ENCODE measurements at places on chromosomes 2 and 18.

GRCh38 chr18:77572537-77572936 lies 322.9 kb downstream of the GALR1 start:
- DNase-seq, result no peak

GRCh38 chr2:28470759-28471158 lies 25.1 kb upstream of the PLB1 start:
- no peak for DNase-seq

DNA sequence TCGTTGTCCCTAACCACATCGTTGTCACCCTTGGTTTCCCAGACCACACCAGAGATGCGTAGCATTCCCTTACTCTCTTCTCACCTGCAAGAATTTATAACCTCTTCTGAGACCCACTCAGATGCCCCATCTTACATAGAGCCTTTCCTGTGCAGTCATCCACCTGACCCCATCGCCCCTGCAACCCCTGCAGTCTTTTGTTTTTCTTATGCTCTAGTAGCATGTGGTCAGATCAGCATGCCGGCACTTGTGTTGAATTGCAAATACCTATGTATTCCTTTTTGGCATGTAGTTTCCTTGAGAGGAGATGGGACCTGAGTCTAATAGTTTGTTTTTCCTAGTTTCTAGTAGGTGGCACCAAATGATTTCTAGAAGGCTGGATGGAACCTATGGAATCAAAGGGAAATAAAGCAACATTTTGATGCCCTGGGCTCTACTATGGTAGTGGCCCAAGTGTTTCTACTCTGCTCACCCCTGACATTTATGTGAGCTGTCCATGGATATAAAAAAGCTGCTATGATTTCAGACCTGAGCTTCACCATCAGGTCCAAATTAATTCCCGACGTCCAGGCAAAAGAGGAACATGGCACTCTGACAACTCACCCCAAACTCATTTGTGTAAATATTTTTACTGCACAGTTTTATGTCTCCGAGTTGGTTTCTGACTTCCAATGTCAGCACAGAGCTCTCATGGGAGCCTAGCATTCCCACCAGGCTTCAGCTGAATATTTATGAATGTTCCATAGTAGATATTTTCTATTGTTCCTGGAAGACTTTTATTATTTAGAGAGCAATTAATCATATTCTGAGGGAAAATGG lies 143.6 kb downstream of the RNF144A start:
- DNase-seq, result no peak

DNA sequence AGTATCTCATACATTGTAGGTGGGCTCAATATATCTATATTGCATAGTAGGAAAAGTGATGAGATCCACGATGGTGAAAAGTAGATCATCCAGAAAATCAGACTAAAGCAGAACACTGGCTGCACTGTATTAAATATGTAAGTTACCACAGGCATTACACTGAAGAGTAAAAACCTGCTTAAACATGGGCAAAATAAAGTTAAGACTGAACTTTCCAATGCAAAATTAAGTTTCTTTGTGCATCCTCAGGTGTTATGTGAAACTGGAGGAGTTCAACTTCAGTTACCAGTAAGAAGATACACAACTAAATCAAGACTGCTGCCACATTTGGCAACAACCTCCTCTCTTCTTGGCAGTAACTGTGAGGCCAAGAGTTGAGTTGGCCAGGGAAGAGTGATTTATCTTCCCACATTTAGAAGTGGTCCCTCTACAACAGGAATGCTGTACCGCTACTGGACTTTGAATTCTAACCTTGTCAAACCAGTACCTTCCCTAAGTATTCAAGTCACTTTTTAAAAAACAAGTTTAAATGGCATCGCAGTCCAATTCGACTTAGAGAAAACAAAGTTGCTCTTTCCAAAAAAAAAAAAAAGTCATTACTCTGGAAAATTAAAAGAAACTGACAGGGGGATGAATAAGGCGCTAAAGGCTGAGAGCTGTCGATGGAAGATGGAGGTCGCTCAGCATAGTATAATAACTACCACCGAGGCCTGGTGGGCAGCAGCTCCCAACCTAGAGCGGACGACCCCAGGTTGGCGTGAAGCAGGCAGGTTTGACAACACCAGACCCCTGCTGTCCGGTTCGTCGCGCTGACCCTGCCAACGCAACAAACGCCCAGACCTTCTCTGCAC lies 1.1 kb downstream of the MAP4K3 start:
- DNase-seq, result no peak

- no peak for DNase-seq
These were observed 11.5 kb downstream of the SPATS2L start for GRCh38 chr2:200317975-200318374.

GRCh38 chr2:138274421-138275291 lies 226.9 kb upstream of the SPOPL start:
- no peak for DNase-seq

DNA sequence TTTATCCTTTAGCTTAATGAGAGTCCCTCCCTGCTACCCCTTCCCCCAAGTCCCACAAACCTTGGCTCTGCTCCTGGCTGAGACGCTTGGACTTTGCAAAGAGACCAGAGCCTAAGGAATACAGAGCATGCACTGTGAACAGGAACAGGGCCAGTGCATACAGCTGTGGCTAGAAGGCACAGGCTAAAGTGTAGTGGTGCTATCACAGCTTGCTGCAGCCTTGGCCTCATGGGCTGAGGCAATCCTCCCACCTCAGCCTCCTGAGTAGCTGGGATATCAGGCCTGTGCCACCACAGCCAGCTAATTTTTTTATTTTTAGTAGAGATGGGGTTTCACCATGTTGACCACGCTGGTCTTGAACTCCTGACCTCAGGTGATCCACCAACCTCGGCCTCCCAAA lies 39.5 kb upstream of the ASXL2 start:
- no peak for DNase-seq

DNA sequence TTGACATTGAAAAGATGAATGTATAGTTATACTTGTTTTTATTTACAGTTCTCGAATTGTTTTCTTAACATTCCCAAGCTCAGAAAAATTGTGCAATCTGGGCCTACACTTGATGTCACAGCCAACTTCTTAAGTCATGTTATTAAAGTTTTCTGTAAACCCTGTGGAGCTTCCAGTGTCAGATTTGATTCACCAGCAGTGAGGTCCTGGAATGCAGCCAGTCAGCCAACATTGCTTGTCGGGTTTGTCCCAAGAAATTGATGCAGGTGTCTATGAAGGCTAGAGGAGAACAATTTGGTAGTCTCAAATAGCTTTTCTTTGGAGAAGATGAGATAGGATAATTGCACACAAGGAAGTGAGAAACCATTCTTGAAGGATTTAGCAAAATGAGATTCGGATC lies 732.2 kb downstream of the DPP10 start:
- DNase-seq, result no peak

DNA sequence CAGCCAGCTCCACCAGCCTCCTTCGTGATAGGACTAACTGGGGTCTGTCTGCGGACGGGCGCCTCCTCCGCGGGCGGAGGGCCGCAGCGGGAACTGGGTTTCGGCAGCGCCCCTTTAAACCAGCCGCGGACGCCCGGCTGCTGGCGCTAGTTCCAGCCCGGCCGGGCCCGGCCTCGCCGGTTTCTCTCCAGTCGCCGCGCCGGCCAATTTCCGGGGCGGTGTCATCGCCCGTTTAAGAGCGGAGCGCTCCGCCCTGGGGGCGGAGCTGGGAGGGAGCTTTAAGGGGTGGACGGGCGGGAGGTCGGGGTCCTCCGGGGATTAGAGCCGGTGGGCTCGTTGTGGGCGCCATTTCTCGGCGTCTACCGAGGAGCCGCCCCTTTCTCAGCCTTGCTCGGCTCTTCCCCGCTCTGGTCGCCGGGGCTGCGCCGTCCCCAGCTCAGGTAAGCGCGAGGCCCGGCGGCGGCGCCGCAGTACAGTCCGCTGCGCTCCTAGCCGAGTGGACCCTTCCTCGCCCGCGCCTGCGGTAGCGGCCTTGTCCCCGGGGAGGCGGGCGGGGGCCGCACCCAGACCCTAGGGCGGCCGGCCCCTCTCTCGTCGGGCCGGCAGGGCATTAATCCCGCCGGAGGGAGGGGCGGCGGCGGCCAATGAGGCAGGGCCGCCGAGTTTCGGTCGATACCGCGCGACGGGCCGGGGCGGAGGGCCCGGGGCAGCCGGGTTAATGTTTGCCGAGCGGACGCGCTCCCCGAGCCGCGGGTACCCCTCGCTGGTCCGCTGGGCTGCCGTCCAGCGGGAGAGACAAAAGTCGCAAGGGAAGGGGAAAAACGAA lies at the start of gene EPB41L5:
Gene EPB41L5, plus strand, starts transcription at position 307 of the 826 bp plus-strand sequence. CDS start 6,008 bp downstream, outside the sequence.
- DNase-seq, result peak; percentile 67

DNA sequence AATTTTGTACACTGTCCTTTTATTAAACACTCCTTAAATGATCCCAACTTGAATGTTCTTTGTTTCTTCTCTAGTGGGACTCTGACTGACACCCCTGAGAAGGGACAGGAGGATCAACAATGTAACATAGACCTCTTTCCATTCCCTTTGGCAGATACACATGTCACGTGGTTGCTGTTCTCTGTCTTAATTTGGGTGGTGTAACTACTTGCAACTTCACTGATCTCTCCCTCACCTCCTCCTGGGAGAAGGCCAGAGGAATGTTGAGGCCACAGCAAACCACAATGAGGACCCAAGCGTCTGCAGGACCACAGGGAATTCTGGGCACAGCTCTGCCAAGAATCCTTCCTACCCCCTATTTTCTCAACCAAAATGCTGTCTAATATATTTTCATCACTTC lies 205.6 kb downstream of the RTP5 start:
- no peak for DNase-seq

GRCh38 chr2:128573116-128573515 lies 254.4 kb upstream of the HS6ST1 start:
- no peak for DNase-seq

DNA sequence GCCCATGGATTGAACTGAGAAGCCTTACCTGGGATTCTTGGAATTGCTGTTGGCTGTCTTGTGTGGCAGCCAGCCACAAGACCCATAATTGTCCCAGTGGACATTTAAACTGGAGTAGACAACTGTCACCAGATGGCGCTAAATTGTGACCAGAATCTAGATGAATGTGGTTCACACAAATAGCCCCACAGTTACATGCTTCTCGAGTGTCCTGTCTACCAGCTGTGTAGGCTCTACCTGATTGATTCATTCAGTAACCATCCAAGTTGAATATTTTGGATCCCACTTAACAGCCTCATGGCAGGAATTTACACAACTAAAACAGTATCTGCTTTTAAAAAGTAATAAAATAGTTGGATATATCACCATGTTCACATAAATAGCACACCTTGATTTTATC lies 73.2 kb downstream of the MAP4K4 start:
- DNase-seq, result no peak

GRCh38 chr2:29446847-29447246 lies 331.6 kb downstream of the CLIP4 start:
- DNase-seq, result no peak

- DNase-seq, result no peak
These were observed 80.8 kb downstream of the TWIST2 start for GRCh38 chr2:238928520-238929241.

DNA sequence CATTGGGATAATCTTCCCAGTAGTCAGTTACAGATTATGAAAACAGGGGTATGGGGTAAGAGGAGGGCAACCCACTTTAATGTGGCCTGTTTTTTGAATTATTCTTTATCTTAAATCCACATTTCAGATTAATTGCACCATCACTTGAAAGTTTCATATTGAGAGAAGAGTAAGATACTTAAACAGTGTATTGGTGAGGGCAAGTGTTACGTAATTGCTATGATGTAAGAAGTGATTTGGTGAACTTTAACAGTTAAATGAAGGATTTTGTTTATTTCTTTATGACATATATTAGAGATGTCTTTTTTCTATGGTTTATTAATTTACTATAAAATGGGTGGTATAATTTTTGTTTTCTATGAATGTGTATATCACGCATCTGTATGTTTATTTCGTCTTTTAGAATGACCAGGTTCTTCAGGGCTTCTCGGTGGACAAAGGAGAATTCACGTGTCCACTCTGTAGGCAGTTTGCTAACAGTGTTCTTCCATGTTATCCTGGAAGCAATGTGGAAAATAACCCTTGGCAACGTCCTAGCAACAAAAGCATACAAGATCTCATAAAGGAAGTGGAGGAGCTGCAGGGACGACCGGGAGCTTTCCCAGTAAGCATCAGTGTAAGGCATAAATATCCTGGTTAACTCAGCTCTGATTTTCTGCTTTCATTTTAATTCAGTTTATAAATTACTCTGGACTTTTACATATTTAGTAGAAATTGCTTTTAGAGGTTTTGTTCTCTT lies 171.2 kb upstream of the MYO3B start:
- no peak for DNase-seq

- no peak for DNase-seq
These were observed 102.4 kb upstream of the DCC start for GRCh38 chr18:52237551-52237950.

DNA sequence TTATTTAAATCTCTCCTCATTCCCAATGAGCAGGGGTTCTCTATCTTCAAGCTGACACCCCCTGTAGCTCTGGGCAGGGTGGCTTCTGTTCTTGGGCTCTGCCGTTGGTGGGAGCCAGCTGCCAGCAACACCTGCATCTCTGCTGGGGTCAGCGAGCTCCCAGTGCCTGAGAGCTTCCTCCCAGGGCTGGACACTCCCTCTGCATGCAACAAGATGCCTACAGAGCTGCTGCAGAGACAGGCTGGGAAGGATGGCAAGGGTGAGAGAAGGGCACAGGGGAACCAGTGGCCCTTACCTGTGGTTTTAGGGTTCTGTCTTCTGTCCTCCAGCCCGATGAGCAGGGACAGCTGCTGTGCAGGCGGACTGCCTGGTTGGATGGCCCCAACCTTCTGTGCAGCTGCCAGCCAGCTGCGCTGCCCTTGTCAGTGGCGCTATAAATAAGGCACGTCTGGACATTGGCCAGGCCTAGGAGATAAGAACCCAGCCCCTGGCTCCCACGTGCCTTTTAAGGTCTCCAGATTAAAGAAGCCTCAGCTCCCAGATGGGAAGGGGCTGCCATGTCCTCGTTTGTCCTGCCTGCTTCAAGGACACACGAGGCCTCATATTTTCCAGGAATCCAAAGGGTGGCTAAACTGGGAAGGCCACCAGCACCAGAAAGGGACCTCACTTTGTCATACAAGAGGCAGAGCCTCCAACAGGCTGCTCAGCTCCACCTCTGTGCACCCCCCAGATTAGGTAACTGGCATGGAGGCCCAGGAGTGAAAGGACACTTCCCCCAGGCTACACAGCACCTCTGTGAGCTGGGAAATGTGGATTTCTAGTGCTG lies 39.5 kb upstream of the FHL2 start:
- no peak for DNase-seq

DNA sequence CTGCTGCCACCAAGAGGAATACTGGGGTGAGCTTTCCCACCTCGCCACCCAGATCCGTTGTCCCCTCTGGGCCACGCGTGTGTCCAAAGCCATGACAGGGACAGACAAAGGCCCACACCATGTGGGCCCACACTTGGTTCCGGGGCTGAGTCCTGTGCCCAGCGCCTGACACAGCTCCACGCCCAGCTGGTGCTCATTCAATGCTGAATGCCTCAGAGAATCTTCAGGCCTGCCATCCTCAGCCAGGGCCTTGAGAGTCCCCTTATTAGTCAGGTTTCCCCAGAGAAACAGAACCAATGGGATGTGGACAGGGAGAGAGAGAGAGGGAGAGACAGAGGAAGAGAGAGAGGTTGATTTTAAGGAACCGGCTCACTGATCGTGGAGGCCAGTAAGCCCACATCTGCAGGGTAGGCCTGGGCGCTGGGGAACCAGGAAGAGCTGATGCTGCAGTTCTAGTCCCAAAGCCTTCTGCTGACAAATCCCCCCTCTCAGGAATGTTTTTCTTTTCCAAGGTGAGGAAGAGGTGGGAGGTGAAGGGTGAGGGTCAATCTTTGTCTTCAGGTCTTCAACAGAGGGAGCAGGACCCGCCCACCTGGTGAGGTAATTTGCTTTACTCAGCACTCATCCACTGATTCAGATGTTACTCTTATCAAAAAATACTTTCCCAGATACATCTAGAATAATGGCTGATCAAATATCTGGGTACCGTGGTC lies 10.2 kb upstream of the SPATA3 start:
- DNase-seq, result no peak

GRCh38 chr18:7662866-7663265 lies 95.8 kb downstream of the PTPRM start:
- no peak for DNase-seq
